NCI-H2107 (cell line): ENCODE measurements at places on chromosomes 3 and 15.
A peak's percentile ranks its signal among the peaks of the same experiment; 100 is the strongest.

DNA sequence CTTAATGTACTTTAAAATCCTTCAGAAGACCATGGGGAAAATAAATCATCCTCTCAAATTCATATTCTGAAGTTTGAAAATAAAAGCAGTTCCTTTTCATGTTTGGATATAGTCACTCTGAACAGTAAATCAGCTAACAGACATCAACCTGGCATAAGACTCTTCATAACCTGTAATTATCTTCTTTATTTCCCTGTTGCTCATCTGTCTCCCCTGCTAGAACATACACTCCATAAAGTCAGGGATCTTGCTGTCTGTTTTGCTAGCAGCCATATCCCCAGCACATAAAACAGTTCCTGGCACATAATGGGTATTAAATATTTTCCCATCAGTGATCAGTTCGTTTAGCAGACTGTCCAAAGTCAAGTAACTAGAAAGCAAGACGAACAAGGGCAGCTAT is 11.2 kb downstream of the VGLL4 start:
- no peak for DNase-seq

DNA sequence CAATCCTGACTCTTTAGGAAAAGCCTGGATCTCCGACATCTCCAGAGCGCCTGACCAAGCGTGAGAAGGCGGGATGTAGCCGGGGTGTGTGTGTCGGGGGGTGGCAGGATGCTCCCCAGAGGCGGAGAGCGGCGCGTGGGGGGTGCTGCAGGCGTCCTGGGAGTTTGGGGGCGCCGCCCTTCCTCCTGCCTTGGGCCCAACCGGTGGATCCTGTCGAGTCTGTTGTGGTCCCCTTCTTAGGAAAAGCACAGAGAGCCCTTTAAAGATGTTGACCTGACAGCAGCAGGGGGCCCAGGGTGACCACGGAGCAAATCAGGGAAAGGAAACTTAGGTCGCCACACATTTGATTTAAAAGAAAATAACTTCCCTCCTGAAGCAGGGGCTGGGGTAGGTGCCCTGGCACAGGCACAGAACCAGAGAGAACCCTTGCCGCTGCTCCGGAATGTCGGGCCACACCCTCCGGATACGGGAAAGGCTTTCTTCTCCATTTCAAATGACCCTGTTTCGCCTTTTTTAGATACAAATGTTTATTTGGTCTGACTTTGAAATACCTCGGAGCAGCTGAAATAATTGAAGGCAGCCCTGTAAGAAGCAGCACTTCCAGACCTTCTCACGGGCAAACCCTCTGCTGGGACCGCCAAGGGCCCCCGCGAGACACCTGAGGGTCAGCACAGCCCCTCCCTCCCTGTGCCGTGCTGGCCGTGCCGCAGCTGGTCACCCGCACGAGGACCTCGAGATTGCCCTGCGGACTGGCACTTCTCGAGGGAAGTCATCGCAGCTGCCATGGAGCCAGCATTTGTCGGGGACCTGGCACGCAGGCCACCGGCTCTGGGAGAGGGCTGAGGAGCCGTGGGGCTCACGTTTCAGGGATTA is 102.9 kb upstream of the KLF13 start:
- DNase-seq, result no peak

DNA sequence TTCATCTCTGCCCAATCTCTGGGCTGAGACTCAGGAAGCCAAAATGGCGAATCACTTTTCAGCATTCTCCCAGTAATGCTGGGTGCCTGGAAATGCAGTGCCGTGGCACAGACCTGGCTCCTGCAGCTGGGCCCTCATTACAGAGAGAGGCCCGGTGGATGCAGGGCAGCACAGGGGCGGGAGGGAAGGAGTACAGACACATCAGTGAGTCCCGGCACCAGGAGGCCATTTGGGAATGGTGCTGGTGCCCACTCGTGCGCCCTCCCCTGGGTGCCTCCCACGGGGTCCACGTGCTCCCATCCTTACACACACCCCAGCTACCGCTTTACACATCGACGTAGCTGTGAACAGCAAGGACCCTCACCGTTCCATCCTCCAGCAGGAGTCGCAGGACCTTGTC is 13.2 kb downstream of the MYO5C start:
- DNase-seq, result no peak

GRCh38 chr3:107211608-107212007 is 165.6 kb upstream of the CCDC54 start:
- DNase-seq, result no peak

- no peak for DNase-seq
Observed at GRCh38 chr15:78841376-78841706, 30.1 kb upstream of the ADAMTS7 start.

DNA sequence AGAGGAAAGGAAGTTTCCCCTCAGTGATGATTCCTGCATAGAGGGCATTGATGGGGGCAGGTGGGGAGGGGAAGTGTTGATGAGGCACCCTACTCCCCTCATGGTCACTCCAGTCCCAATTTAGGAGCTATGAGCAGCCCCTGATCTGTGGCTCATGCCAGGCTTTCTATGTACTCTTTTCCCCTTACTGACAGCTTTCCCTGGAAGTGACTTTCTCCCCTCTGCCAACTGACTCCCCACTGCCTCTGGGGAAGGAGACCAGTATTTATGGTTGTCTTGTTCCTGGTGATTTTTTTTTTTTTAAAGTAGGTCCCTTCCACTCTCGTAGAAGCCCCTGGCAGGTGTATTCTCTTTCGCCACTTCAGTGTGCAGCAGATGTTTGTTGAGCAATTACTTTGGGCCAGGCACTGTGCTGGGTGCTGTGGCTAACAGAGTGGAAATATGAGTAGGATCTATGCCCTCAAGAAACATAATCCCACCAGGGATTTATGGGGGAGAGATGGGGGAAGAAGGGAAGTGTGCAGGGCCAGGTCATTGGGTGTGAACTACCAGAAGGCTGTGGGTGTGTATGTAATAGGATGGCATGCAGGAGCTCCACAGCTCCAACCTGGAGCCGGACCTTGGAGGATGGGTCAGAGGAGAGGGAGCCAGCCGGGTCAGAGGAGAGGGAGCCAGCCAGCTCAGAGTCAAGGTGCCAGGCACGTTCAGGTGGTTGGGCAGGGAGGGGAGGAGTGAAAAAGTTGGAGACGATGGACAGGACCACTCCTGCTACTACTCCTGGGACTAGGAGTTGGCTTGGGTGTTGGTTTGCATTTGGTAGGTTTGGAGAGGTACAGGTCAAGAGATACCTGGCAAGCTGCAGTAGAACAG is 3.5 kb downstream of the SMAD6 start:
- no peak for DNase-seq

DNA sequence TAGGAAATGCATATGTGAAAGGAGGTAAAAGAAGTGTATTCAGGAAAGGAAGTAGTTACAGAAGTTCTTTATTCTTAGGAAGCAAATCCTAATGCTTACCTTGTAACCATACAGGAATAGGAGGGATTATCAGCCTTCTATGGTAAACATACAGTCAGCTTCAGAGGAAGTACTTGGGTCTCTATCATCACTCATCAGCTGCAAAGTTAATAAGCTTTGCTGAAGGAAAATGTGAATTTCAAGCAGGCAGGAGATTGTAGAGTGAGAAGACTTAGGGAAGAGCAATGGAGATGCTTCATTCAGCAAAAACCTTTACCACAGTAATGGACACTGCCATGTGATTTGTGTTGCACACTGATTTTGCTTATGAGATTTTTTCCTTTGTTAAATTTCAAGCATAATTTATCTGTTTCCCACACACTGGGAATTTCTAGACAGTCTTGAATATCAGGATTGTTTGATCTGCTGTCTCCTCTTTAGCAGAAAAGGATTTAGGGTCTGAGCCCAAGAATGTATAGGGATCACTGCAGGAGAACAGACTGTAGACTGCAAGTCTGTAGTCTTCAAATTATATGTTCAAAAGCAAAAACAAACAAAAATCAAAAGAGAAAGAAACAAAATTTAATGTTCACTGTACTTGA is 150.8 kb downstream of the ZNF609 start:
- no peak for DNase-seq

GRCh38 chr3:43790060-43790459 is 99.3 kb downstream of the ABHD5 start:
- DNase-seq, result no peak

- DNase-seq, result no peak
Observed at GRCh38 chr3:124592658-124593441, 137.4 kb upstream of the UMPS start.

- no peak for DNase-seq
Observed at GRCh38 chr3:12405432-12406272, 78.6 kb upstream of the TSEN2 start.

DNA sequence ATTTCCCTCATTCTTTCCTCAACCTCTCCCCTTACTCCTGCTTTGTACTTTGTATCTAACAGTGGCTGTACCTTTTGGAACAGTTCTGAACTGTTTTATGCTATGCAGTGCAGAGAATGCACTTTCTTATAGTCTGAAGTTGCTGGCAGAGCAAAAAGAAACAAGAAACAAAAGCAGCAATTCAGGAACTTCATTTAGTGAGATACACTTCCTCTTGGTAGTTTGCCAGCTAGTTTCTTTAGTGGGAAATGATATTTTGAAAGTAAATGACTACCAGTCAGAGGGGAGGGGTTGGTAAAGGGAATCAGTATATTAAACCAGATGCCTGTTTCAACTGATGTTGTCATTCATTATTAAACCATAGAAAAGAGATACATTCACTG is 55.0 kb upstream of the CHD2 start:
- peak; percentile 26 for DNase-seq

GRCh38 chr15:77798847-77799246 is 166.1 kb upstream of the LINGO1 start:
- DNase-seq, result no peak

DNA sequence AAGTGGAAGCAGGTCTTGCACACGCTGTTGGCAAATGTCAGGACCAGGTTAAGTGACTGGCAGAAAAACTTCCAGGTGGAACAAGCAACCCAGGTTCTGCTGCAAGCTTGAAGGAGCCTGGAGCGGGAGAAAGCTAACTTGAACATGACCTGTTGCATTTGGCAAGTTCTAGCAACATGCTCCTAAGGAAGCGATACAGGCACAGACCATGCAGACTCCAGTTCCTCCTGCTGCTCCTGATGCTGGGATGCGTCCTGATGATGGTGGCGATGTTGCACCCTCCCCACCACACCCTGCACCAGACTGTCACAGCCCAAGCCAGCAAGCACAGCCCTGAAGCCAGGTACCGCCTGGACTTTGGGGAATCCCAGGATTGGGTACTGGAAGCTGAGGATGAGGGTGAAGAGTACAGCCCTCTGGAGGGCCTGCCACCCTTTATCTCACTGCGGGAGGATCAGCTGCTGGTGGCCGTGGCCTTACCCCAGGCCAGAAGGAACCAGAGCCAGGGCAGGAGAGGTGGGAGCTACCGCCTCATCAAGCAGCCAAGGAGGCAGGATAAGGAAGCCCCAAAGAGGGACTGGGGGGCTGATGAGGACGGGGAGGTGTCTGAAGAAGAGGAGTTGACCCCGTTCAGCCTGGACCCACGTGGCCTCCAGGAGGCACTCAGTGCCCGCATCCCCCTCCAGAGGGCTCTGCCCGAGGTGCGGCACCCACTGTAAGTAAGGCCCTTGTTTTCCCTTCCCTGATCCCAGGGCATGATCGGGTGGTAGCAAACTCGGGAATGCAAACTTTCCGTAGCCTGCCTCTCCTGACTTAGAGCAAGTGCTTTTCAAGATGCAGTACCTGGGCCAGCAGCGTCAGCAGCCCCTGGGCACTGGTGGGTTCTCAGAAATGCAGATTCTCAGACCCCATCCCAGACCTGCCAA is 759 bp downstream of the GALNT15 start:
- DNase-seq, result no peak

DNA sequence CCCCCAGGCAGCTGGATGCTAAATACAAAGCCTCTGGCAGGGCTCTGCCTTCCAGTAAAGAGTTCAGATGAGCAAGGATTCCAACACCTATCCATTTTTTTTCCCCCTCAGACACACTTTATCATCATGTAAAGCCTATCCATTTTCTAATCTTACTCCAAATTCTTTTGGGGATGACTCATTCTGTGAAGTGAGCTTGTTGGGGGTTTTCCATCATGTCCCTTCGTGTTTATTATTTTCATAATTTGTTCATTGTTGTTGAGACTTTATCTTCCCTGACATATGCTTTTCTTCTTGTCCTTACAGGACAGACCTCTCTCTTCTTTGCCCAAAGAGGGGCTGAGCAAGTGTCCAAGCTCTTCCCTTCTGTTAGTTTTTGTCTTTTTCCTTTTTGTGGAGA is 34.7 kb upstream of the SH3BP5 start:
- no peak for DNase-seq

- DNase-seq, result no peak
Observed at GRCh38 chr3:54668236-54668635, 259.6 kb downstream of the LRTM1 start.

DNA sequence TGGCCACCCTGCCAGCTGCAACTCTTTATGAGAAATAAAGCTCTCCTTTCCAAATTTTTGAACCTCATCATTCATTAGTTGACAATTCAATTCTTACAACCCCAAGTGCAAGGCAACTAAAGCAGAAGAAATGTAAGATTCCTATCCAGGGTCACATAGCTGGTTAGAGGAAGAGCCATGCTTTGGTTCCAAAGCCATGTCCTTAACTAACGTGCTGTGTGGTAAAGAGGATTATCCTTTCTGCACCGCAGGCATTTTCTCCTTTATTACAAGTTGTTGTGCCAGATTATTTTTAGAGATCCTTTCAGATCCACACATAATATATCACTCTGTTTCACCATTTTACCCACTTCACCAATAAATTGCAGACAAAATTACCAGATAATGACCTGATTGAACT is 36.5 kb downstream of the TM4SF18 start:
- no peak for DNase-seq

- DNase-seq, result no peak
Observed at GRCh38 chr15:76108021-76108723, 48.4 kb downstream of the TMEM266 start.

GRCh38 chr3:135214400-135214799 is 419.3 kb downstream of the EPHB1 start:
- no peak for DNase-seq

GRCh38 chr3:52310861-52311575 is 5.1 kb upstream of the DNAH1 start:
- DNase-seq, result no peak
